ENCODE measurements at places on chromosomes 1 and 21. TPM values are rescaled to one million over a fixed set of nuclear protein-coding genes. Genes with fewer than 3 reads are reported as not detected.

The AADACL4 gene
- total RNA-seq = 0.20 TPM

The TSPAN1 gene
- total RNA-seq = 33.4 TPM

The KRTAP12-2 gene
- not detected for total RNA-seq

The KRTAP7-1 gene
- not detected for total RNA-seq

The NBPF10 gene
- total RNA-seq = 1.0 TPM

The CADM3 gene
- total RNA-seq = 0.36 TPM

The TSPEAR gene
- total RNA-seq = 0.16 TPM

The RHD gene
- not detected for total RNA-seq

The OR10J1 gene
- not detected for total RNA-seq

The ARTN gene
- total RNA-seq = not detected

DNA sequence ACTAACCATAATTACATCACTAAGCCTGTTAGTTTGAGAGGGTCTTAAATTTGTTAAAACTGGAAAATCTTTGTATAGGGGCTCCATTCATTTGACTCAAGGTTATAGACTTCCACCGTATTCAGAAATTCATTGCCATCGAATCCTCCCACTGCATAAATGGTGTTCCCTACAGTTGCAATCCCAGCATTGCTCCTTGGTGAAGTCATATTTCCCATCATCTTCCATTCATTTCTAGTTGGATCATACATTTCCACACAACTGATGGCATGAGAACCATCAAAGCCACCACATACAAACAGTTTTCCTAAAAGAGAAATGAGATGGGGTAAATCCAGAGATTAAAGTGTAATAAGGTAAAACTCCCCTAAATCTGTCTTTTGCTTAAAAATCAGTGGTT, 19.1 kb downstream of the IVNS1ABP start:
- DNase-seq = no peak

- DNase-seq = no peak
Measured at GRCh38 chr1:8294170-8294697, 23.7 kb upstream of the SLC45A1 start.

DNA sequence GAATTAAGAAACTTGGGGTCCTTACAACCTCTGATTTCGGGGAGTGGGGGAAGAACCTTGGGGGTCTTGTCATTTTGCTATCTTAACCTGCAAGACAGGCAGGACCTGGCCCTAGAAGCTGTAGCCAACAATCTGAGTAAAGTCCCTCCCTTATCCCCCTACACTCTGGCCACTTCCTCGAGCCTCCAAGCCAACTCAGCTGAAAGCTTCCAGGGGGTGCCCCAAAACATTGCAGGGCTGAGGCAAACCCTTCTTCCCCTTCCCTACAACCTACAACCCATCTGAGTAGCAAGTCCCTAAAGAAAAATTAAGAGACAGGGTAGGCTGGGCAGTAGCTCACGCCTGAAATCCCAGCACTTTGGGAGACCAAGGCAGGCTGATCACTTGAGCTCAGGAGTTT, 5.0 kb downstream of the CERS2 start:
- DNase-seq = no peak

DNA sequence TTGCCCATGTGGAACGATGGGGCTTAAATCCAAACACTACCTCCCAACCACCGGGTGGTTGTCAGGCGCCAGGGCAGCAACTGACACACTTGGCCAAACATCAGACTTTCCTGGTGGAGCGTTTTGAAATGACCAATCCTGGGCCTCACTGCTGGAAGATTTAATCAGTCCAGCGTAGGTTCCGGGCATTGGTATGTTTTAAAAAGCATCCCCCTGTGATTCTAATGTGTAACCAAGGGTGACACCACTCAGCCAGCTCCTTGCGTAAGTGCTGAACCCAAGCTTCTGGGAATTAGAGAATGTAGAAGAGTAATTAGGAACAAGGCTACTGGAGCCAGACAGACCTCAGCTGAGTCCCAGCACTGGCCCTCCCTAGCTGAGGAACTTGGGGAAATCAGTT, 44.8 kb upstream of the KAZN start:
- DNase-seq = no peak

DNA sequence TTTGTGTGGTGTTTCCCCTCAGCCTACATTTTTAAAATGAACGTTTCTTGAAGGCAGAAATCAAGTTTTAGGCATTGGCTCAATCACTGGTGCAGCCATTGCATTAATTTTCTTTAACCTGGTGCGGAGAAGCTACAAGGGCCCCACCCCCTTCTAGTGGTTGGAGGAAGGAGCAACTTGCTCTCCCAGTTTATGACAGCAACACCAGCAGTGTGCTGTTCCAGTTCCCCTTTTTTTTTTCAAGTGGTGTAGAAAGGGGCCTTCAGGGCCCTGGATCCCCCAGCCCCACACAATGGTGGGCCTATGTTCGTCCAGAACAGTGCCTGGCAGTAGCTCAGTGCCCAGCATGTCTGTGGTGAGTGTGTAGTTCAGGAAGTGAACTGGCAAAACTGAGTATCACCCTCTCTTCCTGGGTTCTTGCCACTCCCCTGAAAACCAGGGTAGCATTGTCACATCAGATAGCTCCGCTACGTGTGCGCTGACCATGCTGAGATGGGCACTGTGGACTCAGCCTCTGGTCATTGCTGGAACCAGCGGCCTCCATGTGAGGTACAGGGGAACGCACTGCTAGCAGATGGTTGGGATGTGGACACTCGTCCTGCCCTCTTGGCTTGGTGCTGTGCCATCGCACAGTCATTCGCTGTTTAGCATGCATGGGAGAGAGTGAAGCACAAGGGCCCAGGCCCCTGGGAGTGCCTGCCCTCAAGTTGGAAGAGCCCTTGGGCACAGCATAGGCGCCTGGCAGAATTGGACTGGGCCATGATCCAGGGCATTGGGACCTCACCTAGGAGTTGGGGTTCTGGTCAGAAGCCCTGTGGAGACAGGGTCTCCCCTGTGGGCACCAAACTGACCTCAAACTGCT, 7.2 kb downstream of the ARF1 start:
- no peak for DNase-seq

GRCh38 chr1:93992190-93992589, 83.0 kb upstream of the GCLM start:
- no peak for DNase-seq

DNA sequence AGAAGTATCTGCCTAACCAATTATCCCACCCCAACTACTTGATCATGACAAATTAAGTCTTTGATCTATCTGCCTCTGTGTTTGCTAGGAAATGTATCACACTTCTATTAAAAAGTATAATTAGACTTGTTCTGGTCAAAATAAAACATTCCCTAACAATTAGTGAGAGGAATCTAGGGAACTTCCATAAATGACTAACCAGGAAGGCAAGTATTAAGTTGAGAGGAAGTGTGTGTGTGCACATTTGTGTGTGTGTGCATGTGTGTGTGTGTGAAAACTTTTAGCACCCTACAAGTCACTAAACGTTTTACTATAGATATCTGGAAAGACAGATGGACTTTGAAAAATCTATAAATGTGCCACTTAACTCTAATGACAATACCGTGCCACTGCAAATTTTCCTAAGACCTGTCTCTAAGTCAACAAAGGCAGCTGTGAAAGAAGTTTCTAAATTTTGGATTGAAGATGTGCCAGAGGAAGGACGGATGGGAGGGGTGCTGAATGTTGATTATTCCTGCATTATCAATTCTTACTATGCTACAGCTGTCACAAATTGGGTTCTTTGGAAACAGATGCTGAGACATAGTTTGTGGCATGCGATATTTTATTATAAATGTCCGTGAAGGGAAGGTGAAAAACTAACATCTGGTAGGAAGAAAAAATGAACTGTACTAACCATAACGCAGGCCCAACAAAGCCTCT, 567.1 kb downstream of the PTPRC start:
- DNase-seq = no peak

GRCh38 chr1:234871710-234872271, 256.8 kb downstream of the TOMM20 start:
- no peak for DNase-seq

DNA sequence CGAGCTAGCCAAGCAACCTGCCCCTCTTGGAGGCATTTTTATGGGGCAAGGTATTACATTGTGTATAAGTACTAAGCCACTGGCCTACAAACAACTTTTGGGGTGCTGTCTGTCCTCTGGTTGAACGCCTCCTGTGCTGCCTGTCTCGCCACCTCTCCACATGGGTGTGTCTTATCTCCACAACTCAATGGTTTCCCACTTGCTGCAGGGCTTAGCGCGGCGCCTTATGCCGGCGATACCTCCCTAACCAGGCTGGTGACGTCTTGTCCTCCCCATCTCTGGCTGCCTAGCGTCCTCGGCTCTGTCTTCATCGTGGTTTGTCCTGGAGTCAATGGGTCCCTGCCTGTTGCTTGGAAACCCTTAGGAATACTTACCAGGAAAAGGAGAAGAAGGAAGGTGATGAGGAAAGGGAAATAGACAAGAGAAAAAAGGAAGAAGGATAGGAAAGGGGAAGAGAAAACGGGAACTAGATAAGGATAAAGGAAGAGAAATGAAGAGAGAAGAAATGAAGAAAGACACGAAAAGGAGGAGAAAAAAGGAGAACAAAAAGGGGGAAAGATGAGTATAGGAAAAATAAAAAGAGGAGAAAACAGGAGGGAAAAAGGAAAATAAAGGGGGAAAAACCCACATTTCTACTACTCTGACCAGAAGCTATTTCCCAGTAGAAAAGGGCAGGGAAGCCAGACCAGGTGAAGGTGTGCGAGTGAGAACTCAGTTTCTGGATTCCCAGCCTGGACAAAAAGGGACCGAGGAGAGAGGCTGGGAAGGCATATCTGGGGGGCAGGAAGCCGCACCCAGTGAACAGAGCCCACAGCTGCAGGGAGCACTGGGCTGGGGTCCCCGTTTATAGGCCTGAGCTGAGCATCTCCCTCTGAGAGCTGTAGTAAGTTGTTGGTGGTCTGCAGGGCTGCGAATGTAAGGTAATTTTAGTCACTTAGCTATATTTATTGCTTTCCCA, 86.2 kb downstream of the CLIC6 start:
- no peak for DNase-seq

DNA sequence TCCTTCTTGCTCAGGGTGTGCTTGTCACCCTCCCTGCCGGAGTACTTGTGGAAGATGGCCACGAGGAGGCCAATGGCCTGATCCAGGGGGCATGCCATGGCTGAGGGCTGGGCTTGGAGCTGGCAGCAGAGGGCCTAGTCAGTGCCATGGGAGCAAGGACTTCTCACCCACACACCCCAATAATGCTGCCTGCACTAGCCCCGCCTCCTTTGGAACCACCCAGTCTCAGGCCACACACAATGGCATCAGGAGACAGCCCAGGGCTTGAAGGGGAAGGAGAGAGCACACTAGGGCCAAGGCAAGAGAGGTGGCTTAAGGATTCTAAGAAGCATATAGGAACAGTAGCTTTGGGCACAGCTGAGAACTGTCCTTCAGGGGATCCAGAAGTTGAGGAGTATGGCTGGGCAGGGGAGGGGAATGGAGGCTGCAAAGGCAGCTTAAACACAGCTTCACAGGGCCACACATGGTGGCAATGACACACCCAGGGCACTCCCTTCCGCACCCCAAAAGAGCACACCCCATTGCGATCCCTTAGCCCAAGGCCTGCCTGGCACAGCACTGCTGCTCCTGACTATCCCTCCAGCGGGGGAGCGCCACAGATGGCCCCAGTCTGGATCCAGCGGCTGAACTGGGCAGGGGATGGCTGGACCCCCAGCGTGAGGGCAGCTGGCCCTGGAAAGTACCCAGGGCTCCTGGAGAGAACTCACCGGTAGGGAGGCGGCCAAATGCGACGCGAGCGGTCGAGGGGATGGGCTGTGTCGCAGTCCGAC, at the start of gene S100A6:
TSS of gene S100A6 (minus strand) at position 750 of the 770 bp plus-strand sequence. CDS start at position 98, 652 bp downstream.
- DNase-seq = no peak

DNA sequence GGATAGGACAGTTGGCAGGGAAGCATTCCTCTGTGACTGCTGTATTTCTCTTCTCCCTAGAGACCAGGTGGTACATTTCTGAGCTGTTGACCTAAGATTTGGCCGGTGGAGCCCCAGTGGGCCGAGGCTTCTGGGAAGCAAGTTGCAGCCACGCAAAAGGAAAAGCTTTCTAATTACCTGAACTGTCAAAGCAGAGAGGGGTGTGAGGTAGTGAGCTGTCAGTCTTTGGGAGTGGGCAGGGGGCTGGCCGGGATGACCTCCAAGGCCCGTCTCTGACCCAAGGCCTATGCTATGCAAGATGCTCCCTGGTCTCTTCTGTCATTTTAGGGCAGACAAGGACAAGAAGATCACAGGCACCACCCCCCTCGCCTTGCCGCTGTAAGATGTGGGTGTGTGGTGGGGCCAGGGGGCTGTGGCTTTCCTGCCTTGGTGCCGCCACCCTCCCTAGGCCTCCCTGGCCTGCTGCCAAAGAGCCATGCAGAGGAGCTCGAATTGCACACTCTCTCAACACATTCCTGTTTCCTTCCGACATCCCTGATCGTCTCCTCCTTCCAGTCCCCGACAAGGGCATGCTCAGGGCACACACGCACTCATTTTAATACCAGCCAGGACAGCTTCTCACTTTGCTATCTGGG, 7.7 kb downstream of the PADI1 start:
- DNase-seq = peak; percentile 88

GRCh38 chr1:6108937-6109614, 63.4 kb downstream of the KCNAB2 start:
- no peak for DNase-seq

- DNase-seq = peak; percentile 77
Measured at GRCh38 chr1:35726450-35727433, 8.1 kb upstream of the C1orf216 start.

DNA sequence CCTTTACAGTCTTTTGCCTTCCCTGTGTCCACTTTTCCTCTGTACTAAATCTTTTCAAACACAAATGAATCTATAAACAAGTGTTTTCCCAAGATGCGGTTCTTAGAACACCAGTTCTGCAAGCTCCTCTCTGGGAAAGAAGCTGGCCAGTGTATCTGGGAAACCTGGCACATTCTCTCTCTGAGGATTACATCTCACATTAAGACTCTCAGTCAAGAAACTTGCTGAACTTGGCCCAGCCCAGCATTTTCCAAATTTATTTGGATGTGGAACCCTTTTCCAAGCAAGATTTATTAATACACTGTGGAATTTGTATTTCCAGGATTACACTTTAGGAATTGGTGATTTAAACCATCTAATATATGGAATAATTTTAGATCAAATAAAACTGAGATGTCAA, 105.7 kb downstream of the ZNF281 start:
- DNase-seq = no peak

- no peak for DNase-seq
Measured at GRCh38 chr1:91527781-91528180, 27.1 kb downstream of the CDC7 start.

DNA sequence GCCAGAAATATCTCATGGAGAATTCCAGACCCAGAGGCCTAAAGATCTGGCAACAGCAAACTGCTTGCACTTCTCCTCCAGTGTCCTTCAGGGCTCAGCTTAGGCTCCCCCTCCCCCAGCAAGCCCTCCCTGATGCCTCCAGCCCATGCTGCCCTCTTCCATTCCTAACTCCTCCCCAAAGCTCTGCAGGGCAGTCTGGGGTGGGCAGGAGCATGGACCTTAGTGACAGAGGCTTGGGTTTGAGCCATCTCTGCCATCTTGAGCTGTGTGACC, 436.8 kb downstream of the PTPRU start:
- no peak for DNase-seq
